ENCODE measurements at places on chromosomes 7 and 10.

GRCh38 chr10:48307711-48308018 is 1.2 kb downstream of the MAPK8 start:
- no peak for DNase-seq

GRCh38 chr7:7918736-7919448 is 49.7 kb upstream of the GLCCI1 start:
- DNase-seq: no peak

DNA sequence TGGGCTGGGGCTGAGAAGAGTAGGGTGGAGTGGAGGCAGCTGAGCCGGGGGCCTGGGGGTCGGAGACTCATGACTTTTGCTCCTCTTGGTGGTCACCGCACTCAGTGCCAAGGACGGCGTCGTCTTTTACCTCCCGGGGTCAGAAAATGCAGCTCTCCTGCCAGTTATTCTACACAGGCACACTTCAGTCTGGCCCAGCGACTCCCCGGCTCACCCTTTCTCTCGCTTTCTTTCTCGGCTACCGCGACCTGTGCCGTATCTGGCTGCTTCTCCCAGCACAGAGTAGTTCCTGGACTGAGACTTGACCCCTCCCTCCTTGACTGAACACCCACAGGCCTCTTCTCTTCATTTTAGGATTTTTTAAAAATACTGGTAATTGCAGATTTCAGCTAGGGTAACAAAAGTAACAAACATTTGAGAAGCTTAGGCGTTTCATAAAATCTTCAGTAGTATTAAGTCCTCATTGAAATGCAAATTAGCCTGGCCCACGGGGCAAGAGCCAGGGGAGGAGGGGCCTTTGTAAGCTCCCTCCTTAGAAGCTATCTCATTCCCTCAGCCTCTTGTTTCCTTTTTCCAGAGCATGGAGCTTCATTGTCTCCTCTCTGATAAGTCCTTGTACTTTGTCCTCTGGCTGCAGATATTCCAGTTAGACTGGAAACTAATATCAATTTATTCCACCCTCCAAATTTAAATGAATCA is 1.1 kb upstream of the PRLHR start:
- DNase-seq: no peak

DNA sequence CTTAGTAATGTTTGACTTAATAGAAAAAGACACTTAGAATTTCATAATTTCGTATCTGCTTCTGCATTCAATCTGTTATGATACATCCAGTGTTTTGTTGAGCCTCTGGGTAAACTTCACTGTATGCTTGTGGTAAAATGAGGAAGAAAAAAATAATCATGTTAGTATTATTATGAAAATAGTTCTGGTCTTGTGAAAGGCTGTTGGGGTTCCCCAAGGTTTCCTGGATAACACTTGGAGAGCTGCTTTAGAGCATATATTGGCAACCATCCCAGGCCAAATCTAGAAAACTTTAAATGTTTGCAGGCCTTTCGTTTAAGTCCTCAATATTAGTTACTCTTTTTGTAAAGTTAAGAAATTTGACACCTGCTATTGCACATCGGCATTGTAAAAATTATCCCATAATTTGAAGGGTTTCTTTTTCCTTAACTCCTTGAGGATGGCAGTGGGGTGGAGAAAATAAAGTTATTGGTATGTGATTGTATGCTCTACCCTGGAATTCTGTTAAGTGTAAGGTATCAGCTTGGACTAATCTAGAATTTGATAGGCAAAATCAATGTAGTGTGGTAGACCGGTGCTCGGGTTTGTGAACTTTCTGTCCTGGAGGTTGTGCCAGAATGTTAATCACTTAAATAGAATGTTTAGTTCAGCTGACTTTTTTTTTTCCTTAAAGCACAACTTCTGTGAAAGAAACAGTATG is 54.5 kb downstream of the WAC start:
- no peak for DNase-seq

- no peak for DNase-seq
These were observed 515.4 kb upstream of the FZD8 start for GRCh38 chr10:36157486-36157885.

- no peak for DNase-seq
These were observed 344.2 kb upstream of the GALNT17 start for GRCh38 chr7:70787771-70788170.

DNA sequence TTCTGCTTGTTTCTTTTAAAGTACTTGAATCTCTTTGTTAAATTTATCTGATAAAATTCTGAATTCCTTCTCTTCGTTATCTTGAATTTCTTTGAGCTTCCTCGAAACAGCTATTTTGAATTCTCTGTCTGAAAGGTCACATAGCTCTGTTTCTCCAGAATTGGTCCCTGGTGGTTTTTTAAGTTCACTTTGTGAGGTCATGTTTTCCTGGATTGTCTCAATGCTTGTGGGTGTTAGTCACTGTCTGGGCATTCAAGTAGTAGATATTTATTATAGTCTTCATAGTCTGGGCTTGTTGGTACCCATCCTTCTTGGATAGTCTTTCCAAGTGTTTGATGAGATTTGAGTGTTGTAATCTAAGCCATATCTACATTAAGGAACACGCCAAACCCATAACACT is 1060.6 kb downstream of the LRMDA start:
- peak; percentile 56 for DNase-seq

DNA sequence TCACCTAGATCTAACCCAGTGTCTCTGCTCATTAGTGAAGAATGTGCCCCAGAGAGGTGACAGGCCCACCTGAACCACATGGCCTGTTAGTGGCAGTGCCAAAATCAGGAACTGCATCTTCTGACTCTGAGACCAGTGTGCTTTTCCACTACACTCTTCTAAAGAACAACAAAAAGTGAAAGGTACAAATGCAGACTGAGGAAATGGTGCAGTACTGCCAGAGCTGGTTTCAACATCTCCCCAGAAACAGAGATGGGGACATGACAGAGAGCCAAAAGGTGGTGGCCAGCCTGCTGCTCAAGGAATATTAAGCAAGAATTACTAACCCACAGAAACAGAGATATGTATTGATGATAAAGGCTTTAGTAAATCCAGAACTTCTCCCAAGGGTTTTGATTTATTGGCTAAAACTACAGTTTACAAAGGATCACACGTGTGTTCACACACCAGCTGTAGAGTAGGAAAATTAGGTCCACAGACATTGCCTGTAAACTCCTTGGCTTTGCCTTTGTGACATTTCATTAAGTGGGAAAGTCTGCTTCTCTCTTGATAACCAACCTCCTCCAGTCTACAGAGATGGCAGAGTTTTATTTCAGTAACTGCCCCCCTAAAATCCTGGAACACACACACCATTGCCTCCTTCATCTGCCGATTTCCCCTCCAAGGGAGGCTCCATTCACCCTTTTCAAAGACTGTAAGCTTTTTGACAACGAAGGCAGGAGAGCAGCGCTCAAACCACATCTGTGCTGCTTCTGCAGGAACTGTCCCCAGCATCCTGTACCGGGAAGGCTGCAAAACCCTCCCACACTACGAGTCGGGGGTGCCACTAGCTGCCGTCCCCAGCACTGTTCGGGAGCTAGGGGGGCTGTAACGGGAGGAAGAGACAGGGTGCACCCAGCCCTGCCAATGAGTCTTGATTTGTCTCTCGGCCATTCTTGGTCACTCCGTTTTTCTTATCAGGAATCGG is 29.8 kb downstream of the GSDME start:
- DNase-seq: no peak

DNA sequence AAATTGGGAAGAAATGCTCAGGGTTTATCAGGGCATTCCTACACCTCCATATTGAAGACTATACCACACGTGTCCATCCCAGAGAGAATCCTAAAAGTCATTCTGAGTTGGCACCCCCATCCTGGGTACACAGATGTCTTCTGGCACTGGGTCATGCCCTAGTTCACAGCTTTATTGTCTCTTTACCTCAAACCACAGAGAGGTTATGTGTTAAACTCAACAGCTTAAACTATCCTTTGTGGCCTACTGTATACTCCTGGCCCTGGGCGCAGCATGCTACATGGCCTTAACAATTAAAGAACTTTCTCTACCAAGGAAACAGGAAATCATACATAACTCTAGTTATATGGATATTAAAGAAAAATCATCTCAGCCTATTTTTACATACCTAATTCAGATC is 115.6 kb upstream of the SEM1 start:
- no peak for DNase-seq

- no peak for DNase-seq
These were observed 6.3 kb downstream of the ZNF503 start for GRCh38 chr10:75395066-75395931.

DNA sequence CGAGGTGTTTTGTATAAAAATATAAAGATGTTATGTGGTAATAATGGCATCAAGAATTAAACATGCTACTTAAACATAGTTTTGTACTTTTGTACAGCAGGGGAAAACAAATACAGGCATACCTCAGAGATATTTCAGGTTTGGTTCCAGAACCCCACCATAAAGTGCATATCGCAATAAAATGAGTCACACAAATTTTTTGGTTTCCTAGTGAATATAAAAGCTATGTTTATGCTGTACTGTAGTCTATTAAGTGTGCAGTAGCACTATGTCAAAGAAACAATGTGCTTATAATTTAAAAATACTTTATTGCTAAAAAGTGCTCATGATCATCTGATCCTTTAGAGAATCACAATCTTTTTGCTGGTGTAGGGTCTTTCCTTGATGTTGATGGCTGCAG is 17.8 kb downstream of the LRRTM3 start:
- no peak for DNase-seq

DNA sequence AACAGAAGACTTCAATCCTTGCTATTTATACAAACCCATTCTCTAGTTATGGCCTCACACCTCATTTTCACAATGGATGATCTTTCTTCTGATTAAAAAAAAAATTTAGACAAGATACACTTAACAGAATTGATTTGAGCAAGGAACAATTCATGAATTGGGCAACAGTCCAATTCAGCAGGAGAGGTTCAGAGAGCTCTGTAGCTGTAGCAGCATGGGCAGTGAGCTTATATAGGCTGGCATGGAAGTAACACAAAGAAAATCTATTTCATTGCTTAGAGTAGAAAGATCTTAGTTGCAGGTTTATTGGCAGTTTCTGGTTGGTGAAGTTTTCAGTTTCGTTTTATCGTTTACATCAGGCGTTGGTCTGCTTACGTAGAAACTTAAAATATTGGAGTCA is 23.0 kb upstream of the LRGUK start:
- DNase-seq: no peak

DNA sequence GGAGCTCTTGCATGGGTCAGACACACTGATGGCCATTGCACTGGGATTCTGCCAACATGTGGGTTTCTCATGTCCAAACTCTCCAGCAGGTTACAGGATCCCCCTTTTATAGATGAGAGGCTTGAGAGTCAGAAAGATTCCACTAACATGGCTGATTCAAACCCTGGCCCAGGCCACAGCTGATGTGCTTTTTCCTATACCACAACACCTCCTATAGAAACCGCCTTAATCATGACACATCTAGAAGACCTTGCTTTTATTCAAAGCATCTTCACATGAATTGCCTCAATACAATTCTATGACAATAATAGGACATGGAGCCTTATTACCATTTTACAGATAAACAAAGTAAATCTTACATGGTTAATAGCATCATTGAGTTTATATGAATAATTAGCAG is 188.6 kb downstream of the DPY19L1 start:
- DNase-seq: no peak

DNA sequence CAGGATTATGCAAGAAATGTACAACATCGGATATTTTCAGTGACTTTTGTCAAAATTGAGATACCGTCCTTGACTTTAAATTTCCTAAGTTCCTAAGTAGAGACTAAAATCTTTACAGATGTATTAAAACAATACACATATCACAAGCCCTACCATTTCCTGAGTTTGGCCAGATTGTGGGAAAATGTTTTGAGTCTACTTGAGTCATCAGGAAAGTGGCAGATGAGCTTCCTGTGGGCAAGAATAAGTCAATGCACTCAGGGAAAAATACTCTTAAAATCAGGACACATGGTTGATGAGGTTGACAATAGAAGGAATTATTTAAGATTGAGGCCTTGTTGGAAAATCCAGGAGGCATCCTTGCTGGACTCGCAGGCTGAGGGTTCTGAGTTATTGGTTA is 162.5 kb downstream of the SNX10 start:
- DNase-seq: no peak

GRCh38 chr10:89351412-89351779 is 23.6 kb downstream of the IFIT3 start:
- no peak for DNase-seq

- no peak for DNase-seq
These were observed at the start of gene ACHE for GRCh38 chr7:100895701-100895955. Gene ACHE, minus strand, starts transcription at chr7:100895888. Its CDS starts 1,656 bp downstream, at chr7:100894232.

GRCh38 chr10:85611093-85611740 is 755.4 kb downstream of the GRID1 start:
- no peak for DNase-seq

DNA sequence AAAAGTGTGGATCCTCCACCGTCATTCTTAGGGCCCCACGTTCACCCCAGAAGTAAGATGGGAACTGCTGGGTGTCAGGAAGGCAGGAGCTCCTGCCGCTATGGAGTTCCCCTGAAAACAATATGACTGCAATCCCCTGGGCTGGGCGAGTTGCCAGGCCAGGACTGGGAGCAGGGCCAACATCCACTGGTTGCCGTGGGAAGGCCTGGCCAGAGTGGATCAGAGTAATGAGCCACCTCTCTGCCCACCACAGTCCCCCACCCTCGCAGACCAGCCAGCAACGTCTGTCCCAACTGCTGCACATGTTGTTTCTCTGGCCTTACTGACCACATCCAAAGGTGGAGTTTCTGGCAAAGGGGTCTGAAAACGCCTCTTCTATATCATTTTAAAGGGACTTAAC is 86.6 kb downstream of the STRA8 start:
- DNase-seq: peak; percentile 42

DNA sequence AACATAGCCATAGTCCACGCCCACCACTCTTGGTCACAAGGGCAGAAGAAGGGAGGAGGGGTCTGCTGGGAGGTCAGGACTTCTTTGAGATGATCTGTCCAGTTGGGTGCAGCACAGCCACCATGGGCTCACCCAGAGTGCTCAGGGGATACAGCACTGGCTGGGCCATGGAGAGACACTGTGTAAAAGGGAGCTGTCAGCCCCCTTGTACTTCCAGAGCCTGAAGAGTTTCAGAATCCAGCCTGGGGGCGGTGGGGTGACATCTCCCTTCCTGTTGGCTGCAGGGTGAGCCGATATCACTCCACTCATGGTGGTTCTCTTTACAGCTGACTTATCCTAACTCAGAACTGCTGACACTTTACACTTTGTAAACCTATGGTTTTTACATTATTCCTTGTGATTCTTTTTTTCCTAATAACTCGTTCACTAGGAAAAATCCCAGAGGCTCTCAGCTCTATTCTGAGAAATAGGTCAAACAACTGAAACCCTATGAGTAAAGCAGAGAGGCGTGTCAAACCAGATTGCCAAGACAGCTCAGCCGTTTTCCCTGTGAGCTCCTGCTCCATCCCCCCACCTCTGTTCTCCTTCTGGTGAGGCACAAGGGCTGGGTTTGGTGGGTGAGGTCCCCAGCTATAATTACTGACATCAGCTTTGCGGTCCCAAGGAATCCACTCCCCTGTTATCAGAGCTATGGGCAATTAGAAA is 3.2 kb upstream of the MRPS24 start:
- peak; percentile 74 for DNase-seq

- no peak for DNase-seq
These were observed 47.9 kb upstream of the ITPRID1 start for GRCh38 chr7:31466036-31466435.

- no peak for DNase-seq
These were observed 103.0 kb downstream of the LRRC18 start for GRCh38 chr10:48836605-48837004.

GRCh38 chr7:101319401-101319800 is 2.2 kb downstream of the IFT22 start:
- no peak for DNase-seq

- no peak for DNase-seq
These were observed 81.3 kb upstream of the CXCL12 start for GRCh38 chr10:44466236-44466635.

GRCh38 chr10:56181607-56182006 is 179.5 kb downstream of the ZWINT start:
- no peak for DNase-seq
